Stimulated activated CD8-positive, alpha-beta memory T cell treated with anti-CD3 and anti-CD28 coated beads, Interleukin-15, amount 100 ng/mL, for 24 hours (primary cell): ENCODE measurements at places on chromosomes 12 and 14.

GRCh38 chr14:86050072-86050683 is 520.2 kb downstream of the FLRT2 start:
- no peak for DNase-seq

GRCh38 chr12:80053051-80053790 is 46.1 kb upstream of the OTOGL start:
- DNase-seq = no peak

- DNase-seq = no peak
Observed at GRCh38 chr12:68557011-68557730, 53.5 kb upstream of the RAP1B start.

- DNase-seq = no peak
Observed at GRCh38 chr12:90399357-90399756, 555.6 kb downstream of the CCER1 start.

- no peak for DNase-seq
Observed at GRCh38 chr12:130703733-130704375, 12.2 kb downstream of the RIMBP2 start.

GRCh38 chr12:117457189-117457588 is 95.8 kb upstream of the NOS1 start:
- DNase-seq = no peak

DNA sequence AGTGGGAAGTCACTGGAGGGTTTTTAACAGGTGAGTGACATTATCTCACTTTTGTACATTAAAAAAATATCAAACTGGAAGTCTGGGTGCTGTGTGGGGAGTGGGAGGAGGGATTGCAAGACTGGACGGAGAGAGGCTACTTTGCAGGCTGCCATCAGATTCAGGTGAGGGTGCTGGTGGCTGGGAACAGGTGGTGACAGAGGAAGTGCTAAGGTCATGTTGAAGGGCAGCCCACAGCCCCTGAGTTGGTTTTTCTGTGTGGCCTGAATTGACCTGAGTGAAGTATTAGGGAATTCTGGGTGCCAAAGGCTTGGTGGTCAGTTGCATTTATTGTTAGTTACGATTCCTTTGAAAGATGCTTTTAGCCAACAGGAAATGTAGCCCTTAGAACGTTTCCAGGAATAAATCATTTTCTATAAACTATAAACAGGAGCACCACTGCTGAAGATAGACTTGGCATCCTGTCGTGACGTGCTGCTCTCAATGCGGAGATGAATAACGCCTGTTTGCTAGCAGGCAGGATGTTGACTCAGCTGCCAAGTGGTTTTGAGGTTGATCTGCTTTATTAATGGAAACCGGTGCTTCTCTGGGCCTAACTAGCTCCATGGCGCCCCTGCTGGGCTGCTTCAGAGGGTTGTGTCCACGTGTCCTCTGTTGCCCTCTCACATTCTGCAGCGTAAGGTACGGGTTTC is 707.5 kb upstream of the TMEM132C start:
- peak; percentile 3 for DNase-seq
